Activated CD8-positive, alpha-beta T cell treated with anti-CD3 and anti-CD28 coated beads, Interleukin-2, amount 10 ng/mL, durations not matched to agents 7 days and 5 days (primary cell): ENCODE measurements at places on chromosomes 12 and 14. TPM values are rescaled to one million over a fixed set of nuclear protein-coding genes. Genes with fewer than 3 reads are reported as not detected.

DNA sequence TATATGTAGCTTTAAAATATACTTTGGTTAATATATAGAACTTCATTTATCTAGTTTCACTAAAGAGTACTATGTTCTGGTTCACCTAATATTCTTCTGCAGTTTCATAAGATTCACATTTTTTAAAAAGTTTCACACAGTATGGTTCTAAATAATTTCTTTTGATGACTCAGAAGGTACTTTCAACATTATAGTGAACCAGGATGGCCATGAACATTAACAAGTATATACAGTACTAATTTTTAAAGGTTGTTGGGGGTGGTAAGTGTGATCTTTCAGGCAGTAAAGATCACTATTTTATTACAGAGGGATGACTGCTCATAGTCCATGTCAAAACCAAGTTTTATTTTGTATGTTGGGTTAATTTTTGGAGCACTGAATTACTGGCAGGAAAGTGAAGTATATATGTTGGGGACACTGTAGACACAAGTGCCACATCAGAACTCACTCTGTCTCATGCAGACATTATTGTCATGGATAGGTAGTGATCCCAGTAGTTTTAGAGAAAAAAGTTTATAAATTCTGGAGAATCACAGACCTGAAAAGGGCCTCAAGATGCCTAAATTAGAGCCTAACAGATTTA, 60.0 kb downstream of the DCAF5 start:
- DNase-seq = no peak
- H3K36me3 ChIP-seq = peaks cover 12% of the 10 kb centered on the region
- peaks cover 12% of the 10 kb centered on the region for H3K4me1 ChIP-seq
- H3K27me3 ChIP-seq = no peaks in the 10 kb centered on the region
- H3K4me3 ChIP-seq = no peak overlapping the region

- no peaks in the 10 kb centered on the region for H3K27me3 ChIP-seq
- H3K4me3 ChIP-seq = no peak overlapping the region
- no peak overlapping the region for H3K27ac ChIP-seq
- H3K36me3 ChIP-seq = peaks cover 7% of the 10 kb centered on the region
- DNase-seq = no peak
- no peaks in the 10 kb centered on the region for H3K4me1 ChIP-seq
These were observed 29.0 kb downstream of the CAPRIN2 start for GRCh38 chr12:30725739-30726138.

- DNase-seq = no peak
- peak overlapping the region; percentile 77 for H3K27ac ChIP-seq
- H3K4me3 ChIP-seq = peak overlapping the region; percentile 83
- peaks cover 4% of the 10 kb centered on the region for H3K27me3 ChIP-seq
- H3K36me3 ChIP-seq = peaks cover 7% of the 10 kb centered on the region
These were observed 817 bp upstream of the MDM1 start for GRCh38 chr12:68332728-68333630.

Gene LYZ
- not detected for total RNA-seq

Gene PPP1R36
- total RNA-seq = 0.21 TPM

Gene USP44
- total RNA-seq = 17.1 TPM
